GM04503 (cell line): ENCODE measurements at places on chromosomes 2 and 18.
A peak's percentile ranks its signal among the peaks of the same experiment; 100 is the strongest.

DNA sequence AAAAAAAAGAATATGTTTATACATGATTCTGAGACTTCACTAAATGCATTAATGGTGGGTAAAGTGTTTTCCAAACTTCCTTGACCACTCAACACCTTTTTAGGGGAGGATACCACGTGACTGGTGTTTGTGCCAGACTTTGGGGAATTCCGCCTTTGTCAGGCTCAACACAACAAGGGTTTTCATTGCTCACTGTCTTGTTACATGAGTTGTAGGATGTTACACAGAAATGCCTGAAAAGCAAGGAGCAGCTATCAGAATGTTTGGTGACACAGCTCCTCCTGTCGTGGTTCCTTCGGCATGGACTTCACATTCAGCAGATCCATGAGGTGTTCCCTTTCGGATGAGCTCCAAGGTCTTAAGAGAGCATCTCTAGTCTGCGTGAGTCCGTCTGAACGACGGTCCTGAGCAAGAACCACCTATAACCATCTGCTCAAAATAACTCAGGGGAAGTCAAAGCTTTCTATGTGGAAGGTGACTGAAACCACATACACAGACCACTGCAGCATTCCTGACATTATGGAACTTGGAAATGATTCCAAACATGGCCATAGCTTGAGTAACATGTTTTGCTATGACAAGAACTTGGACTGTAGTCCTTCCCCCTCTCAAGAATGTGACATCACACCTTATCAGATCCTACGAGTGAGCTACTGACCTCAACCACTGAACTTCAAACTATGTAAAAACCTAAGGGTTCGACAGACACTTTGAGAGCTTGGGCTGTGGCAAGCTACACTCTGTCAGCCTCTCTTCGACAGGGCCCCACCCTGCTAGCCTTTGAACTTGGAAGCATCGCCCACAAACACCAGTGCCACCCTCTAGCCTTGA lies 57.5 kb downstream of the MCFD2 start:
- peak; percentile 97 for DNase-seq

GRCh38 chr2:205407984-205408383 lies 274.3 kb upstream of the NRP2 start:
- no peak for DNase-seq

DNA sequence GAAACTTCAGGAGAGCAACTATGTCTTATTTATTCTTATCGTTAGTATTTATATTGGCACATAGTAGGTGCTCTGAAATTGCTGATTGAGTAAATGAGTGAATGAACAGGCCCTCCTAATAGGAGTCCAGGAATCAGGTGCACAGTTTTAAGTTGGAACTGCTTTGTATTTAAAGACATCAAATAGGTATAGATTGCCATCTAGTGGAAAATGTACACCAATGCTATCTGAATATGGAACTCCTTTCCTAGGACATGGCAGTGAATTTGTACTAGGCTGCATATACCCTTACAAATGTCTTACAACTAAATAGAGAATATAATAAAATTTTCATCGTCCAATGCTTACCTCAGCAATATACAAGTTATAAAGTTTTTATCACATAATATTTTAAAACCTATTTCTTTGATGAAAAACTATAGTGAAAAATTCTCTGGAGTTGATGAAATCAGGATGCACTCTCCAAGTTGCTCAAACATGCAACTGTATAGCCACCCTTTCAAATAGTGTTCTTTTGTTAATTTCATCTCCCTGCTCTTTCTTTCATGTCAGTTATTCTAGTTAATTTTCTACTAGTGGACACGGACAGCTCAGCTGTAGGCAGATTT lies 318.9 kb upstream of the SYT4 start:
- no peak for DNase-seq

DNA sequence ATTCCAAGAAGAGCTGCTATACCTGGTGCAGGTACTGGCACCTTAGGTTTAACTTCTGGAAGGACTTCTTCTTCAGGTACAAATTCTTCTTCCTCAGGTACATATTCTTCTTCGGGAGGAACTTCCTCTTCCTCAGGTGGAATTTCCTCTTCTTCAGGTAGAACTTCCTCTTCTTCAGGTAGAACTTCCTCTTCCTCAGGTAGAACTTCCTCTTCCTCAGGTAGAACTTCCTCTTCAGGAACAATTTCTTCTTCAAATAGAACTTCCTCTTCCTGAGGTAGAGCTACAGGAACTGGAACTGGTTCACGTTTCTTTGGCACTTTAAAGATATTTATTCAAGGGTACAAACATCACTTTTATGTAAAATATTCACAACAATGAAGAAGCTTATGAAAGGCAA lies 129.6 kb downstream of the TTN start:
- no peak for DNase-seq

GRCh38 chr2:163626639-163627109 lies 109.1 kb downstream of the FIGN start:
- no peak for DNase-seq

- DNase-seq, result peak; percentile 34
Measured at GRCh38 chr2:85702172-85702571, 8.0 kb downstream of the GNLY start.

DNA sequence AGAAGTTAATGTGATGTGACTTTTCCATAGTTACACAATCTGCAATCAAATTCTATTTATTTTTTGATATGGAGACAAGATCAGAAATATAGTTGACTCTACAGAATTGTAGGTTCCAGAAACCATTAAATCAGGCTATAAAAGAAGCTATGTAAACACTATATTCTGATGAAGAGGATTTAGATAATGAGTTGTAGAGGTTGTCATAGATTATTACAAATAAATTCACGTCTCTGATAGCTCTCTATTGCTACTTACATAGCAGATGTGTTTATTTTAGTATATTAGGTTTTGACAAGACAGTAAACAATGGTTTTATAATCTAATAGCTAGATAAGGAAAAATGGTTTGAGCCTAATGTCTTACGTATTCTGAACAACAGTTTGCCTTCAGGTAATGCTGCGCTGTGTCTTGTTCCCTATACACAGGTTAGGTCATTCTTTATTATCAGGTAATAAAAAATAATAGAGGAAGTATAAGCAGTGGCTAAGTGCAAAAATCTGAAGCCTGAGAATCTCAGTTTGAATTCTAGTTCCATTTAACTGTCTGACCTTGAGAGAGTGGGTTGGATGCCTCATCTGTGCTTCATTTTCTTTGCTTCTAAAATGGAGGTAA lies 93.4 kb downstream of the PPP1R1C start:
- no peak for DNase-seq

DNA sequence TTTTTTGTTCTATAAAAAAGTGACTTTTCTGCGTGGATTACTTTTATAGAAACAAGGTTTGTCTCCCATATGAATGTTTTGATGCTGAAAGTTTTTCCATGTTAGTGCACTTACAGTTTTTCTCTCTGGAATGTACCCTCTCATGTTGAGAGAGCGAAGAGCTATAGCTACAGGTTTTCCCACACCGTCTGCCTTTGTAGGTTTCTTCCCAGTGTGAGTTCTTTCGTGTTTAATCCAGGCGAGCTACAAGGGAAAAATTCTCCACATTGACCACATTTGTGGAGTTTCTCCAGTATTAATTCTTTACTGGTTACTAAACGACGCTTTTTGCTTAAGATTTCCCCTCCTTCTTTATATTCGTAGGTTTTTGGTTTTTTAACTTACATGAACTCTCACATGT lies 85.1 kb downstream of the ACSL3 start:
- no peak for DNase-seq

DNA sequence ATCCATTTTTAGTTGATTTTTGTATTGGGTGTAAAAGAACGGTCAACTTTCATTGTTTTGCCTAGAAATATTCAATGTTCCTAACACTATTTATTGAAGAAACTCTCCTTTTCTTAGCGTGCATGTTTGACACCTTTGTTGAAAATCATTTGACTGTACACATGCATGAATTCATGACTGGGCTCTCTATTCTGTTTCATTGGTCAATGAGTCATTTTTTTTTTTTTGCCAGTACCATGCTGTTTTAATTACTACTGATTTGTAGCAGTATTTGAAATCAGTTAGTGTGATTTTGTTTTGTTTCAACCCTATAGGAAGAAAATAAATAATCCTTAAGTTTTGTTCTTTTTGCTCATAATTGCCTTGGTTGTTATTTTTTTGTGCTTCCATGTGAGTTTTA lies 828.7 kb downstream of the SUCLG1 start:
- no peak for DNase-seq

- DNase-seq, result no peak
Measured at GRCh38 chr2:181658444-181658843, 1.5 kb upstream of the CERKL start.

DNA sequence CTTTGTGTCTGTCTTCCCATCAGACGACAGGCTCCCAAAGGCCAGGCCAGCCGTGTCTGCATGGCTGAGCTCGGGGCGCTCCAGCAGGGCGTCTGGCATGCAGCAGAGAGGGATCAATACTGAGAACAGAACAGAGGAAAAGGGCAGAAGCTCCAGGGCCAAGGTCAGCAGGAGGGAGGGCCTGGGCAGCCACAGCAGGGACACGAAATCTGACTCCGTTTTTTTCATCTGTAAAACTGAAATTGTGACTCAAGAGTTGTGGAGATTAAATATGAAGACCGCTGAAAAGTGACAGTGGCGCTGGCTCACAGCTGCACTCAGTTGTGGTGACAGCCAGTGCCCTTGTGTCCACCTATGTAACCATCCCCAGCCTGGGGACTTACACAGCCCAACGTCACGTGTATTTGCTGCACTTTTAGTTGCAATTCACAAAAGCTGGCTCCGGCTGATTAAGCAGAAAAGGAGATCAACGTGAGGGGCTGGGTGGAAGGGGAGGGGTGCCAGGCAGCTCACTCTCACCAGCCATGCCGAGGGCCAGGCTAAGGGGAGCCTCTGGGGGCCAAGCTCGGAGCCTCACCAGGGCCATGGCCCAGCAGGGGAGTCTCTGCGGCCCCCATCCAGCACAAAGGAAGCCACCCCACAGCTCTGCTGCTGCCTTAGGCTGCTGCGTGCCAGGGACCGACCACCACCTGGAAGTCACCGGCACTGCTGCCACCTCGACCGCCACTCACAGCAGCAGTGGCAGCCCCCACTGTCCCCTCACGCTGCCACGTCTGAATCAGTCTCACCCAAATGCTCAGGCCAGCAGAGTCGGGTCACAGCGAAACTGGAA lies 74.7 kb downstream of the EIPR1 start:
- no peak for DNase-seq

DNA sequence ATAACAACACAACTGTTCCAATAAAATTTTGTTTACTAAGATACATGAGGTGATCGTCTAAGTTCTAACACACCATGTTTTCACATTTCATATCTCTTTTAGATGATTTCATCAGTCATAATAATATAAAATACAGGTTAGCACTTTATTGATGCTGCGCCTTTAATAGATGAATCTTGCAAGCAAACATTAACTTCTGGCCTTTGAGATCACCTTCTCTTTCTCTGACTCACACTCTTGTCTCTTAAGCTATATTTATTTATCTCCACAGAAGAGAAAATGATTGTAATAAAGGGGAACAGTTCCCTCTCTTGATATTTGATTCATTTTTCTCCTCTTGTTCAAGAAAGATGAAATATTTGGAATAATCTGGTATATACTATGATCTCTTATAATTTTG lies 603.3 kb upstream of the POU3F3 start:
- no peak for DNase-seq

GRCh38 chr2:127612111-127612822 lies 33.7 kb upstream of the GPR17 start:
- no peak for DNase-seq
